ENCODE measurements at places on chromosomes 7 and 10.

DNA sequence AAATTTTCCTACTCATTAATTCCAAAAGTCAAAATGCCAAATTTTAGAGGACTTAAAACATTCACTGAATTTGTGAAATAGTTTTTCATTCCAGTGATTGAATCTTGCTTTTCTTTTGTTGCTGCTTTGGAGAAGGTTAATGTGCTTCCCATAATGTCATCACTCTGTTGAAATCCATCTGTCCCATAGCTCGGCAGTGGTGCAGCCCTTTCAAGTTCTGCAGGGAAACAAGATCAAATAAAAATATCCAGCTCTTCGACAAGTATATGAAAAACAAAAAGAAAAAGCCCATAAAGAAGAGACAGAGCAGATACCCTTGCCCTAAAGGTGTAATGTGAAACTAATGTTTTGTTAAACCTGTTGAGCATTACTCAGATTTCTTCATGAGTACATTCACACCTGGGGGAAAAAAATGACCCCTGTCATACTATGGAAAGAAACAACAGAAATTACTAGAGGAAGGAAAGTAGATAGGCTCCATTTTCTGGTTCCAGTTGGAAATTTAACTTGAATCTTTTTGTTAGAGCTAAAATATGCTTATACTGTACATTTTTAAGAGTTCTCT is 35.1 kb downstream of the AGR3 start:
- DNase-seq = no peak

DNA sequence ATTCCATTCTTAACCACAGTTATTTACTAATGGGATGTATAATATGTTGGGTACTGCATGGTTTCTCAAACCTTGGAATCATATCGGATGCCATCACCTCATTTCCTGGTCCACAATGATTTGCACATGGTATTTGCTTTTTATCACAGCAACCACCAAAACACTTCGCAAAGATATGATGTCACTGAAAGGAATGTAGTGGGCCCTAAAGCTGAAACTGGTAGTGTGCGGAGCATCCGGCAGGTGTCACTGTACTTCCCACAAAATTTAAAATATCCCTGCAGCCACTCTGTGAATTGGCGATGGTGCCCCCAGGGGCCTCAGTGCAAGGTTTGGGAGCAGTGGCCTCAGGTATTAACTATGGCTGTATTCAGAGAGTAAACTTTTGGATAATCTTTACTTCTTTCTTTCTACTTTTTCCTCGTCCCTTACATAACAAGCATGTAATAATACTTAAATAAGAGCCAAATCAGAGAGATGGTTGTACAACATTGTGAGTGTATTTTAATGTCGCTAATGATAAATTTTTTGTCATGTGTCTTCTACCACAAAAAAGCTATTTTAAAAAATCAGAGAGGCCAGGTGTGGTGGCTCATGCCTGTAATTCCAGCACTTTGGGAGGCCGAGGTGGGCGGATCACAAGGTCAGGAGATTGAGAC is 66.2 kb downstream of the FAM241B start:
- peak; percentile 72 for DNase-seq

GRCh38 chr10:21972584-21972983 is 30.9 kb downstream of the DNAJC1 start:
- DNase-seq = no peak

- DNase-seq = no peak
Measured at GRCh38 chr7:142347091-142347490, 89.2 kb upstream of the PRSS58 start.

DNA sequence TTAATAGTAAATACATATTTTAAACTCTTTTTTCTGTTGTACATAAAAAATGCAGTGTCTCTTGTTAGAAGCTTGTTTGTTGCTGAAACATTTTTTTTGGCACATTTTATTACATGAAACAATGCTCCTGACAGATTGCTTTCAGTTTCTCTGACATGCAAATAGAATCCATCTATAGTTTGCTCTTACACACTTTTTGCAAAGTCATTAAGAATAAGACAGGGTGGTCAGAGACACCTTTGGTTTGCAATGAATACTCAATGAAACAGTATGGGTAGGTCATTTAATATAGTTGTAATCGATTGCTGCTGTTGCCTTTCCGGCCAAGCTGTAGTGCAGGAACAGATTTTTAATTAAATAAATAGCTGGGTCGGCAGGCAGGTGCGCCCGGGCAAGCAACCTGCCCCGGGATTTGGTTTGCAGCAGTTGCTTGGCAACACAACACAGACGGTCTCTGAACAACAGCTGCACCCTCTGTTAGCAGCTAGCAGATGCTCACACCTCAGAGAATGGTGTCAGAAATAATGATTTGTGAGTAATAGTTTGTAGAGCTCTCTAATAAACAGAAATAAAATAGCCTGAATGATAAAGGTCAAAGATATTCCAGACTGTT is 115.7 kb upstream of the CACNA2D1 start:
- no peak for DNase-seq

DNA sequence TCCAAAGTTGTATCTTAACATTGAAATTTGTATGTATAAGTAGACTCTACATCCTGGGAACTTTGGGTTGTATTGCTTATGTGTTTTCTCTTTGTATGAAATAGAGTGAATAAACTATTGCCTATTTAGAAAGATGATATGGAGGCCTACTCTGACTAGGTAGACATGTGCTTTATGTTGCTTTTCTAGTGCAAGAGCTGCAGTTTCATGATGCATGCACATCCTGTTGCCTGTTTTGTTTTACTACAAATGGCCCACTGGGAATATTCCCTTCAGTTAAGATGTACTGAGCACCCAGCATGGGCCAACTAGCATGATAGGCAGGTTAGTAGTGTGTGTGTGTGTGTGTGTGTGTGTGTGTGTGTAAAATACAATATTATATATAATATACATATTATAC is 282.1 kb upstream of the LRGUK start:
- no peak for DNase-seq

GRCh38 chr7:65746398-65746669 is 126.5 kb upstream of the VKORC1L1 start:
- DNase-seq = no peak
